ENCODE measurements at places on chromosomes 3 and 15.
A peak's percentile ranks its signal among the peaks of the same experiment; 100 is the strongest.

DNA sequence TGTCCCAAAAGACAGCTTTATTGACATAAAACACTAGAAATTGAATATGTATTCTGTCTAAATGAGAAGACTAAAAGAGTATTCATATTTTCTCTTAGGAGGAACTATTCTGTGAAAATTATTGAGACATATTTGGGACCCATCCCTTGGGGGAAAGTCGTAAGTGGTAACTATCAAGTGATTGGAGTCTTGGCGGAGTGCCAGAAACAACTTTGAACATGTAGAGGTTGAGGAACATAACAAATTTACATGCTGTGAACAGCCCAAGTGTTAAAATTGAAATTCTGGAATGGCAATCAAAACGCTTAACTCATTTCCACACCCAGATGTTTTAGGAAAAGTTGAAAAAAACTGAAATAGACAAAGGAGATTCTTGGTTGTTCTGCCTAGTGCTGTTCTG lies 1034.6 kb downstream of the NSUN3 start:
- DNase-seq = no peak

DNA sequence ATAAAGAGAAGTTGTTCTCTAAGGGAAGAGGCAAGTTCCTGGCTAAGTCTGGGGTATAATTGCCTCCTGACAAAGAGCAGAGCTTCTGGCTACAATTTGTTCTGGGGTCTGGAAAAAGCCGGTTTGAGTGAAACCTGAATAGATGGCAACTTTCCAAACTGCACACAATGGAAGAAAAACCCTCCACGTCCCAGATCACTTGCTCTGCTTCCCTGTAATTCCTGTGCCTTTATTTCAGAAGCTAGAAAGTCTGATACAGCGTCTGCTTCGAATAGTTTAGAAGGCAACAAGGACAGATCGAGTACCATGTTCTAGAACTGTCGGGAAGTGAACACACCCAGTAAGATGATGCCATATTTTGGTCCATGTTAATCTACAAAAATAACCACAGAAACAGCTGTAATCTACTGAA lies 1.6 kb upstream of the WDR82 start:
- DNase-seq = peak; percentile 27

GRCh38 chr3:83813176-83813575 lies 1145.6 kb upstream of the CADM2 start:
- no peak for DNase-seq

- DNase-seq = no peak
Measured at GRCh38 chr15:27123291-27123690, 152.3 kb downstream of the GABRG3 start.

DNA sequence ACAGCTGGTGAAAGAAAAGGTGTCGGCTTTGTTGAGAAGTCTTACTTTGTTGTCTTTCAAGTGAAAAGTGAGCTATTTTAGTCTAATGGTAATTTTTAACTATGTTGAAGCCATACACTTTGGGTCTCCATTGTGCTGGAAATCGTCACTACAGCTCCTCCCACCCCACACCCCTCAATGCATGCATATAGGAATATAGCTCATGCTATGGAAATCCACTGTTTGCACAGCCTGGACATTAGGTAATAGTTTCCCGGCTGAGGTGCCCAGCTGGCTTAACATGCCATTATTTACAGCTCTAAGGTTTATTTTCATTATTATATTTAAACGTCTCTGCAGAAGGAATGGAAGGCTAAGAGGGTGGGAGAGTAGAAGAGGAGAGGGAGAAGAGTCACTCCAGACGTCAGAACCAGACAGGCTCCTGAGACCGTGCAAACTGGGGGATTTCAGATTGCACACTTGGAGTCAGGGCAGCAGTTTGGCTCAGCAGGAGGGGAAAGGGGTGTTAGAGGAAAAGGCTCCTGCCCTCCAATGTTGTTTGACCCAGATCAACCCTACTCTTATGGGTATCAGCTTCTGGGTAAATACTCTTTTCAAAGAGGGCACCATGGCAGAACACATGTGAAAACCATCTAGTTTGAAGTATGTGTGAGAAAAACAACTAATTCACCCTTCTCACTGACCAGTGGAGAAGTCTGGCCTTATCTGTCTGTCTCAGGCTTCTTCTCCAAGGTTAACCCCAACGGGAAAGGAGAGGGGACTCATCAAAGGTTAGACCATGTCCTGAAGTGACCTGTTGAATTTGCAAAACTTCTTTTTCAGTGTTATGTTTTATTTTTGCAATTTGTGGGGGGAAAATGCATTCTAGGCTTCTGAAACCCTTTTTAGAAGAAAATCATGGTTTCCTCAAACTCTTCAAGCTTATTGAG lies 218.7 kb upstream of the CTDSPL start:
- no peak for DNase-seq

- peak; percentile 38 for DNase-seq
Measured at GRCh38 chr15:93997071-93997658, 234.2 kb upstream of the MCTP2 start.

DNA sequence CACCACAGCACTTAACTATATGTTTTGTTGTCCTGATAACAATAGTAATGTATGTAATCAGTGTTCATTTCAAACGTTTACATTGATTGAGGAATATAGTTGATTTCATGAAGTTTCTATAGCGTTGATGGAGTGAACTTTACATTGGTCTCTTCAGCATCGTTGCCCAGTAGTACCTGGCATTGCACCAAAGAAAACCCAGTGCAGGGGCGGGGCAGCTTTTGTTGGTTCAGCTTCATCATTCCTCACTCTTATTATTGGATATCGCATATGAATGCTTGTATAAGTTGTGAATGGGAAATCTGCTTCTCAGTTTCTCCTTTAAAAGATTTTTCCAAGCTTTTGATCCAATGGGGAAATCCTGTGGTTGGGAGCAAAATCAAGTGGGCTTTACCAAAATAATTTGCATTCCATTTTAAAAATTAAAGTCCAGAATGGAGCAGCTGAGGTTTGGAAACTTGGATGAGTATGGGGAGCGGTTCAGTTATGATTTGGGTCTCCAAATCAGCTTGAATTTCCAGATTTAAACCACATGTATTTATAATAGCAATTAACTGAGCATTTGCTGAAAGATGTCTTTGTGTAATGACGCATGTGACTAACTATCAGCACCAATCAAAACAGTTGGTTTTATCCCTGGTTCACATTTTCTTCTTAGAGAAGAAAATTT lies 213.7 kb downstream of the ALCAM start:
- DNase-seq = peak; percentile 47

GRCh38 chr15:41892621-41893421 lies 1.0 kb downstream of the SPTBN5 start:
- DNase-seq = no peak

GRCh38 chr3:114551770-114552526 lies 258.1 kb downstream of the TIGIT start:
- peak; percentile 55 for DNase-seq

- DNase-seq = peak; percentile 100
Measured at GRCh38 chr3:177478170-177478867, 281.0 kb upstream of the TBL1XR1 start.

DNA sequence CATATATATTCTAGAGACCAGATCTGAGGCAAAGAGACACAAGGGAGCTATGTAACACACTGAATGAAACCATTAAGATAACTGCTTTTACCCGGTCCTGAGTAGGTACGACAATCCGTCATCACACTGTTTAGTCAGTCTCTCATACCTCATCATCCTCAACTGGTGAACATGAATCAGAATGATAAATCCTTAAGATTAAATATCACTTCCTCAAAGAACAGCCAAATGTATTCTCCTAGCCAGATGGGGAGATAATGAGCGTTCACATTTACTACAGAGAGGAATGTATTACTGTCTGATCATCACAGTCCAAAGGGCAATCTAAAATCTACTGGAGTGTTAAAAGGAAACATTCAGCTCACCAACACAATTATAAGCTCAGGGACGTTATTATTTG lies 319.4 kb upstream of the STAC start:
- DNase-seq = no peak

DNA sequence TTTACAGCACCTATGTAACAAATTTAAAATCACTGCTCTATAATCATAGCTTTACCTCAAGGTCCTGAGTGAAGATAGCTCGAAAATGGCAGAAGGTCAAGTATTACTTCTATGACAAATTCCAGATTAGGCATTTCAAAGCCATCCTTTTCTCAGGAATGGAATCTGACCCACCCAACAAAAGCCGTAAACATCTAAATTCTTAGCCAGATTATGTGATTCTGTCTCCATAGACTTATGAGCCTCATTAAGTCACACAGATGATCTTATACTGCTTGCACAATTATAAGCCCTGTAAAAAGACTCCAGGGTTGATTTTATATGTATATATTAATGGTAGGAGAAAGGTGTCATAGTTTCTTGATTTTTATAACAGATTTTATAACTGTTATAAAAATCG lies 56.9 kb downstream of the CEP152 start:
- DNase-seq = no peak

GRCh38 chr15:66433726-66434125 lies 47.0 kb downstream of the MAP2K1 start:
- DNase-seq = no peak

DNA sequence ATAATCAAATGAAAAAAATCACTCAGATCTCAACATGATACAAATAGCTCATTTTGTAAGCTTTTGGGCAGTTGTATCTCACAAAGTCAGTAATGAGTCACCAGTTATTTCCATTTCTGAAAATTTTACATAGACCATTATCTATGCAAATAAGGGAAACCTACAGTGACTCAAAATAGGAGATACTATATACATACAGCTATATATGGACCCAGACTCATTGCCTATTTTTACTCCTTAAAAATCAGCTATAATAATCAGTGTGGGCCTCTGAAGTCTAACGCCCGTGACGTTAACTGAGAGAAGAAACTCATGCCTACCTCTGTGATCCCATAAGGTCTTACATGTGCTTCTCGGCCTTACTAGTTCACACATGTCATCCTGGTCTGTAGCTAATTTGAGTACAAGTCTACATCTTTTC lies 31.6 kb downstream of the LRIG1 start:
- peak; percentile 52 for DNase-seq

DNA sequence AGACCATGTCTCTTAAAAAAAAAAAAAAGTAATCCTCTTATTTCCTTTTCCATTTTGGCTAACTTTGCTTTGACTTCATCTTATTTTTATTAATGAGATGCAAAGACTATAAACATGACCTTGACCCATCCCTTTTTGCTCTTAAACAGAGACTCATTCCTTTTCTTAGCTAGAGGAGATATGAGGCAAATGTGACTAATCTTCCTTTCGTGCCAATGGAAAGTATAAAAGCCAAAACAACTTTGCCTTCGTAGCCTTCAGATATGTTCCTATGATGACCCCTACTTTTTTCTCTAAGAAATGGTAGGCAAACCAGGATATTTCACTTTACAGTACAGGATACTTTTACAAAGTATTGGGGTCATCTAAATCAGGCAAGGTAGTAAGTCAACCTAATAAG lies 36.9 kb upstream of the GOLGB1 start:
- no peak for DNase-seq

DNA sequence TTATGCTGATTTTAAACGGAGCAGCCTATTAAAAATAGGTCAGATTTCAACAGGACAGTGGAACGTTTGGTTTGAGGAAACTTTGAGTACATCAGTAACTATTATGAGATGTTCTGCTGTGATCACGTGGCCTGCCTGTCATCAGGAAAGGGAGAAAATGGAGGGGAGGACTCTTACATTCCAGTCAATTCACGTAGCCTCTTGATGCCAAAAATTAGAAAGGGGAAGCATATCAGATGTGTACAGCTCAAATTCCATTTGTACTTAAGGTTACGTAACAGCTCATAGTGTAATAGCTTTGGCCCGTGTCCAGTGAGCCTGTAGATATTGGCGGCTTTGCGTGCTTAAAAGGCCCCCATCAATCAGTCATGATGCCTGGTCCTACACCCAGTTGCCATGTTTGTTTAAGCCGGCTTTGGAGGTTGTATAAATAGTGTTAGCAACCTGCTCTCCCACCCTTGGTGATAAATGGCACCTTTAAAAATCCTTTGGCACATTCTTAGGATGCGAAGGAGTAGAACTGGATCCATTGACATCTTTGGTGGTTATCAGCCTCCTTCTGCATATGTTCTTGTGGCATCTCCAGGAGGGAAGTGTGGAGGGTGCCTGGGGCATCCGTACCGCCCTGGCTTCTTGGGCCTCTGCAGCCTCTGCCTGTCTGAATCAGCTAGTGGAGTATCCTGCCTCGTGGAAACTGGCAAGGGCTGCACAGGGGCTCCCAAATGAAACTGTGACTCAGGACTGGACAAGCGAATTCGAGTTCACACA lies 163.9 kb downstream of the THSD4 start:
- DNase-seq = peak; percentile 86

DNA sequence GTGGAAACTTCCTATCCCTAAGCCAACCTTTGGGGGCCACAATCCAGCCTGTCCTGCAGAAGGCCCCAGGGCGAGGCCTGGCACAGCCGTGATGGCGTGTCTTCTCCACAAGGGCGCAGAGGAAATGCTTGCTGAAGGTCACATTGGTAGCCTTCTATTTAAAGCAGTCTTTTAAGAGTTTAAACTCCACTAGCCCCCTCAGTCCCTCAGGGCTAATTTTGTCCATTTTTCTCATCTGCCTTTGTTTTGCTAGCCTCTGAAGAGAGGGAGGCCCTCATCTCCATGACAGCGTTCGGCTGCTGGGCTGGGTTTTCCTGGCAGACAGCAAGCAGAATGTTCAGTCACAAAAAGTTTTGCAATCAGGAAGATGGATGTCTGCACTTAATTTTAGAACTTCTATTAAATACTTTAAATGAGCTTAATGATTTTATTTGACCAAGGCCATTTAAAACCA lies 40.8 kb downstream of the RARB start:
- DNase-seq = peak; percentile 78

DNA sequence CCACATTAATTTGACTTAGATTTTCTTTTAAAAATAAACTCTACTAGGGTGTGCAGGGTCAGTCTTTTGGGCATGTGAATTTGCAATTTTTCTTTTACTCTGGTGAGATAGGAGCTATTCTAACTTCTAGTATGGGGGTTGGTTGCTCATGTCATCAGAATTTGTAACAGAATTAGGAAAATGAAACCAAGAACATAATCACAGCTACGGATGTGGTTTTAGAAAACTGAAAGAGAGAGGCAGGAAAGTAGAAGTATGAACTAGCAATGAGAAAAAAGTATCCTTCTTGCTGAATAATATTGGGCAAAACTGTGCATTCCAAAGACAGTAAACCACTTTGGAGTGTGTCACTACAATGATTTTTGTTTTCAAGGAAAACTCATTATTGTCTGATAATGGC lies 43.3 kb downstream of the ADPGK start:
- DNase-seq = no peak

DNA sequence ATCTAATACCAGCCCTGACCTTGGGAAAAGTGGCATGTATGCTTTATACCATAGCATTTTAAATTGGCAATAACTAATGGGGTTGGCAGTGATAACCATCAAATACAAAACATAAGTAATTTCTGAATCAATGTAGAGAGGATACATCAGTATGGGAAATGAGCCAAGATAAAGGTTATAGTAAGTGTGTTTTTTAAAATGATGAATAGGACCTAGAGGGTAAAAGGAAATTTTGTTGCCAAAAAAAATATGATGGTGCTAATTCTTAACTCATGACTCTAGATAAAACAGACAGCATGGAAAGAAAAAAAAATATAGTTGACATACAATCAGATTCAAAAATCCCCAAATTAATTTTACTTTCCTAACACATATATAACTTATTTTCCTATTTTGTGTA lies 75.4 kb upstream of the ROBO1 start:
- no peak for DNase-seq

Data from fibroblast of skin of scalp (primary cell).